ENCODE measurements at places on chromosomes 1 and 21.

DNA sequence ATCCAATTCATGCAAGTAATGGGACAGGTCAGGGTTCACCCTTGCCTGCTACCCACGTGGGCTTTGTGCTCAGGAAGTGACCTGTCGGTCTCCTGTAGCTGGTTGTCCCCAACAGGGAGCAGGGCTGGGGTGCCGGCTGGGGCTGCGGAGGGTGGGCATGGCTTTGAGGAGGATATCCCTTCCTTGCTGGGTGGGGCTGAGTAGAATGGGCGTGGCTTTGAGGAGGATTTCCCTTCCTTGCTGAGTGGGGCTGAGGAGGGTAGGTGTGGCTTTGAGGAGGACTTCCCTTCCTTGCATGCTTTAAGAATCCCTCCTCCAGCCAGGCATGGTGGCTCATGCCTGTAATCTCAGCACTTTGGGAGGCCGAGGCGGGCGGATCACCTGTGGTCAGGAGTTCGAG is 151.3 kb downstream of the CLIC6 start:
- peak; percentile 41 for DNase-seq

DNA sequence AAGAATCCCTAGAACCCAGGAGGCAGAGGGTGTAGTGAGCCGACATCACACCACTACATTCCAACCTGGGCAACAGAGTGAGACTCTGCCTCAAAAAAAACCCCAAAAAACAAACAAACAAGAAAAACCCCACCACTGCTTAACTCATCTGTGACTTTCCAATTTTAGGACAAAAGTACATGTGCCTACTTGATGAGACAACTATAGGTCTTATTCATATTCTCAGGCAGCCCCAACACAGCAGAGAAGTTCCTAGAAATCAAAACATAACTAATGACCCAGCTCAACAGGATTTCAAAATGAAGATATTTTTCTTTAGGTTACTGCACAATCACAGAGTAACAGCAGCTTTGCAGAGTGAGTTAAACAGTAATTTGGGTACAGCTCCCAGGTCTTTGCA is 26.4 kb downstream of the TIAM1 start:
- DNase-seq, result no peak

DNA sequence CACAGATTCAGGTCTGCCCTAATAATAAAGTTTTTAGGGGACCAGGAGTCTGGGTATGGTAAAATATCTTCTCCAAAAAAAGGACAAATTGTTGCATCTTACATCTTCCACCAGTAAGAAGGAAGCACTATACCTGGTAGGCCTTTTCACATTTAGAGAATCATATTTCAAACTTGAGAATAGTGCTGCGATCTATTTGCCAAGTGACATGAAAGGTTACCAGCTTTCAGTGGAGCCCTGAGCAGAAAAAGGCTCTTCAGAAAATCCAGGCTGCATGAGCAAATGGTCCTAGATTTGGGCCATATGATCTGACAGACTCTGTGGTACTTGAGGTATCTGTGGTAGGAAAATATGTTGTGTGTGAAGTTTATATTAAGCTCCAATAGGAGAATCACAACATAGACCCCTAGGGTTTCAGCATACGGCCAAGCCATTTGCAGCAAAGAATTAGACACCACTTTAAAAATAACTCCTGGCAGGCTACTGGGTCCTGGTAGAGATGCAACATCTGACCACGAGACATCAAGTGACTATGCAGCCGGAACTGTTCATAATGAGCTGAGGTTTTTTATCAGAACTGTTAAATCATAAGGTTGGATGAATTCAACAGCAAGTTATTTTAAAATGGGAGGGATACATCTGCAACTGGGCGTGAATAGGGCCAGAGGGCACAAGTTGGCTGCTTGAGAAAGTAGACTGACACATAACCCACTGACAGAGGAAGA is 38.6 kb upstream of the CCDC190 start:
- DNase-seq, result no peak

- no peak for DNase-seq
These were observed 16.1 kb downstream of the RGS4 start for GRCh38 chr1:163085041-163085903.

DNA sequence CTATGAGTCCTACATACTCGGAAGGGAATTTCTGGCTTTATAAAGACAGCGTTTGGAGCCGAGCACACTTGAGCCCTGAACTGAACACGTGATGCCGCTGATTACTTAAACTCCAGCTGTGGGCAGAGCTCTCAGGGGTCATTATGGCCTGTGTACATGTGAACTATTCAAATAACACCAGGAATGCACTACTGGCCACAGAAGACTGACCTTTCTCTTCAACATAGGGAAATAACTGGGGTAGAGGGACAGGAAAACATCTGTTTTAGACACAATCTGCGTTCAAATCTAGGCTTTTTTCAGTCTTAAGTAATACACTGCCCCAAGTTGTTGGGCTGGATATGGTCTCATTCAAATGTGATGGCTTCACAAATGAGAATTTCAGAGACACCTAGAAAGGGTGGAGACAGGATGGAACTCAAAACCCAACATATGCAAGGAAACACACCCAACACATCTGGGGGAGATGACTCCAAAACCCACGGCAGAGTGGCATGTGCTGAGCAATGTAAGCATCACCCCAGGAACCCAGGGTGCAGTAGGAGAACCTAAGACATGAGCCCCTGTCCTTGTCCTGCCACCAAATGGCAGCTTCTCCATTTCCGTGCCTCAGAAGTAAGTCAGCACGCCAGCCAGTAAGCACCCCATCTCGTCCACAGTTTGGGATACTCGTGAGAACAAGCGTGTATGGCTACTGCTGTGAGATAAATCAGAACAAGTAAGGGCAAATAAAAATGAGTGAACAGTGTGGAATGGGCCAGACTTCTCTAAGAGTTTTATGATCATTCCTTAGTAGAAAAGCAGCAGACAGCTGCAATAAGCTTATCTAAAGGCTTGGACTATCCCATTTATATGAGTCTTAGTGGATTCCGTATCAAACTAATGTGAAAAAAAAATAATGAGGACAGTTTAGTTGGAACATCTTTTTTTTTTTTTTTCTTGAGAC is 24.9 kb downstream of the NID1 start:
- no peak for DNase-seq

DNA sequence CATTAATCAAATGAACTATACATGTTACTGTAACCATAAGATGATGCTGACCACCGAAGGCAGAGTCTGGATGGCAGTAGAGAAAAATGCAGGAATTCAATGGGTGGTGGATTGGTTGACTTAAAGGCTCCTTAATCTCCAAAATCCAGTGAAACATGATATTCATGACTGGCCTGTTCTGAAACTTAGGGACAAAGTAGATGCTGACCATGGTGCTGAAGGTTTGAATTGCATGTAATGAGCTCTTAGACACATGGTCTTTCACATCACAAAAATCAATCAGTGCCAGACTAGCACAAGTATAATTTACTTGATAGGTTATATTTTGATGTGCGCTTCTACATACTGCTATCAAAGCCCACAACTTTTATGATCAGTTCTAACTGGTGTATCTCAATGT is 30.9 kb upstream of the NTMT2 start:
- DNase-seq, result no peak

DNA sequence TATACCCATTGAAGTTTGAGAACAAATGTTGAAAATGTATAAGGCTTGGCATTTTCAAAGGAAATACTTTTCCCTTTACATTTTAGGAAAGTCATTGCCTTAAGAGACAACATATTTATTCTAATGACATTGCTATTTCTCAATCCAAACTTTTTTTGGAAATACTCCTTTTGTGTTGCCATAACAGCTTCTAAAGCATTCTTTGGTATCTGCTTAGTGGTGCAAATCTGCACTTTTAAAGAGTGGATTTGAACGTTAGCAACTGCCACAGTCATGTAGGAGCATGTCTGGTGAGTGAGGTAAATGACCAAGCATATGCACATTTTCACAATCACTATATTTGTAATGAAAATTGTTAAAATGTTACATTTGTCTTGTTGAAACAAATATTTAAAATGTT is 124.4 kb upstream of the GORAB start:
- no peak for DNase-seq

DNA sequence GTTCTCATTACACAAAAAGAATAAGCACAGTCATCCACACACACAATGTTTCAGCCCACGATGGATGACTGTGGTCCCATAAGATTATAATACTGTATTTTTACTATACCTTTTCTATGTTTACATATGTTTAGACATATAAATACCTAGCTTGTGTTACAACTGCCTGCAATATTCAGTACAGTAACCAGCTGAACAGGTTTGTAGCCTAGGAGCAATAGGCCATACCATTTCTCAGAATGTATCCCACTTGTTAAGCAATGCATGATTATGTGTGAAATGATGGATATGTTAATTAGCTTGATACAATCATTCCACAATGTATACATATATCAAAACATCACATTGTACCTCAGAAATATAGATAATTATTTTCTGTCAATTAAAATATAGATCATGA is 33.2 kb upstream of the SAMD13 start:
- DNase-seq, result no peak

- DNase-seq, result peak; percentile 58
These were observed 12.5 kb downstream of the NR5A2 start for GRCh38 chr1:200039849-200040474.

DNA sequence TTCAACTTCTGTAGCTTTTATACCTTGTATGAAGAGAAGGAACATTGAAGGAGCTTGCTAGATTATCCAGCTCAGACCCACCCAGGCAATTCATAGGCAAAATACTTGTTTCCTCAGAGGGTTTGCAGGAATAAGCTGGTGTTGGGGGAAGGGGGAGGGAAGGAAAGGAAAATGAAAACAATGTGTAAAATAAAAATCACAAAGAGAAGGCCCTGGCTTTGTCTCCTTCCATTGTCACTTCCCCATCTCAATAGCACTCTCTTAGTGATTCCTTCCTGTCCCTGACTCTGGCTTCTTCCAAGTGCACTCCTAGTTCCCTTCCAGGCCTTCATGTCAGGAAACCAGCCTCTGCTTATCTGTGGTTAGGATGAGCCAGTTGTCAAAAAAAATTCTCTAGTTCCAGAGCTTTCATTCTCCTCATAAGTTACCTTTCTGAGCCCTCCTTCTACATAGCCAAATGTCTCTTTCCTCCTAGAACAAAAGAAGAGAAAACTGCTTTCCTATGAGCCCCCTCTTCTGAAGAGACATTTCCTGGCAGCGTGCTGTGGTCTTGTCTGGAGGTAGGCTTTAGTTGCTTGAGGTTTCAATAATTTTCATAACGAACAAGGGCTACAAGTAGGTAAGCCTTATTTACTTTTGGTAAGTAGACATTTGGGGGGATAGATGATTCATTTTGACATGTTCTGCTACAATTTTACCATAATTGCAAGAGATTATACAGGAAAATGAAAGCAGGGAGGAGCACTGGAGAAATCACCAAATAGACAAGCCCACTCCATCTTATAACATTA is 45.7 kb downstream of the FASLG start:
- DNase-seq, result no peak

DNA sequence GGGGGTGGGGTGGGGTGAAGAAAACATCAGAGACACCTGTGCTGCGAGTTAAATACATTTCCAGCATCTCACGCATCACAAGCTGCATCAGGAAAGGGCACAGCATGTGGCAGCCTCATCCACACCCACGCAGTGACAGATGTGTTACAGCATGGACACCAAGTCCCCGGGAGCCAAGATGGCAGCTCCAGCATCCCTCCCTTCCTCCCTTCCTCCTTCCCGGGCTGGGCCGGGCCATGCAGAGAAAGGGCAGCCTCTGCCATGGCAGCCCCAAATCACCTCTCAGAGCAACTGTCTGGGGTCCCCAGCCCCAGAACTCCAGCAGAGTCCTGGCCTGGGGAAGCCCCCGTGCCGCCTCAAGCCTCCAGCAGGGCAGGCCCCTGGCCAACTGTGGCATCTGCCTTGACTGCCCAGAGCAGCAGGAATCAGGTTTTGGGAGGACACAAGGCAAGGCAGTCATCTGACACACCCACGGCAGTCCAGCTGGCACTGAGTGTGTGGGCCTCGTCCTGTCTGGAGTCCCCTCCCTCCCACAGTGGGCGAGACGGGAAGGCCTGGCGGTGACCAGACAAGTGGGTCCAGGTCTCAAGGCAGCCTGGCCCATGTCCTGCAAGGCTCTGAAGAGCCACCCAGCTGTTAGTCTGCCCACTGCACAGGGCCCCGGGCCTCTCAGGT is 6.2 kb downstream of the SMIM1 start:
- DNase-seq, result no peak

Data from activated CD8-positive, alpha-beta memory T cell treated with anti-CD3 and anti-CD28 coated beads for 24 hours (primary cell).